ENCODE measurements at places on chromosomes 6 and 20.

DNA sequence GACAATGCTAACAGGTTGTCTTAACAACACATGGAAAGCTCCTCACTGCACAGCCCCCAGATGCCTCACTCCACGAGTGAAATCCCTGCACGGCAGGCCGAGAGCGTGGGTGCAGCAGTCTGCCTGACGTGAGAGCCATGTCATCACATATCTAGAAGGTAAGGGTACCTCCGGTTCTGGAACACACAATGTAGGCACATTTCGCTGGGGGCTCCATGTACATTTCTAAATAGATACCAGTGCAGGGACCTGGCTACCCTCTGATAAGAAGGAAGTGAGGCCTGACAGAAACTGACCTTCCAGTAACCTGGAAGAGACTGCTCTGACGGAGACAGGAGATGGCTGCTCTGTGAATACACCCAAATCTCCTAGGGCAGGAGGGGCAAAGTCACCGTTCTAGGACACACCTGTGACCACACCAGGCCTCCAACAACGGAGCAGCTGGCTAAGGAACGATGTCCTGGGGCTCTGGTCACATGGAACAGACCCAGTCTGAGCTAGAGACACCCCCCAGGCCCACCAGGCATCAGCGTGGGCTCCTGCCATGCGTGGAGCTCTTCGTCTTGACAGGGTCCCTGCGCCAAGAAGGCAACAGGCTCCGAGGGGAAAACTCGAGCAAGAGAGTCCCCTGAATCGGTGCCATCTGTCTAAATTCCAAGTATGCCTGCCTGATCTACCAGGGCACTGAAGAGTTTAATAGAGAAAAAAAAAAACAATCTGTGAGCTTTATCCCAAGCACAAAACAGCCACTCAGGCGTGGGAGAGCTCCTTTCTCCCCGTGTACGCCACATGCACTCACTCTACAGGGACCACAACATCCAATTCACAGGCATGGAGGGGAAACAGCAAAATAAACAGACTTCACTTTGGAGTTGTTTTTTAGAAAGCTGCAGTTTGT, 27.5 kb downstream of the RNASET2 start:
- DNase-seq = no peak

DNA sequence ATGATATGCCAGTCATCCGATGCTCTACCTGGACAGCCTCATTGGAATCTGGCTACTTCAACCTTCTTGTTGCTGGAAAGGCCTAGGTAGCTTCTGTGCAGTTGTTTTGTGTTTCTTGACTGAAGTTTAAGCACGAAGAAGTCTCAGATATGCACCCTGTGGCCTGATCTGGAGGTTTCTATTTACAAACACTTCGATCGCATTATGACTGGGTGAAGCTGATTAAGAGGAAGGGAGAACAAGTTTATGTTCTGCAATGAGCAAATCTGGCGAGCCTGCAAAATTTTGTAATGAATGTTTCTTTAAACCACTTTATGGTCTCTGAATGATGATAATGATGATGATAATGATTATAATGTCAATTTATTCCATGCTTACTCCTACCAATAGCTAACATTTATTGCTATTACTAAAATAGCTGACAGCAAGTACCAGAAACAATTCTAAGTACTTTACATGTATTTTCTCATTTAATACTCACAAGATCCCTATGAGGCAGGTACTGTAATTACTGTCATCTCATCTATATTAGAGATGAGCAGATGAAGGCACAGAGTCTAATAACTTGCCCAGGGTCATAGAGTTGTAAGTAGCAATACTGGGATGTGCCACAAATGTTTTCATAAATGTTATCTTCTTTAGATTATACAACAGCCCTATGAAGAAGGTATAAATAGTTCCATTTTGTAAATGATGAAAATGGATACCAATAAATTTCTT, 126.1 kb upstream of the UST start:
- no peak for DNase-seq

DNA sequence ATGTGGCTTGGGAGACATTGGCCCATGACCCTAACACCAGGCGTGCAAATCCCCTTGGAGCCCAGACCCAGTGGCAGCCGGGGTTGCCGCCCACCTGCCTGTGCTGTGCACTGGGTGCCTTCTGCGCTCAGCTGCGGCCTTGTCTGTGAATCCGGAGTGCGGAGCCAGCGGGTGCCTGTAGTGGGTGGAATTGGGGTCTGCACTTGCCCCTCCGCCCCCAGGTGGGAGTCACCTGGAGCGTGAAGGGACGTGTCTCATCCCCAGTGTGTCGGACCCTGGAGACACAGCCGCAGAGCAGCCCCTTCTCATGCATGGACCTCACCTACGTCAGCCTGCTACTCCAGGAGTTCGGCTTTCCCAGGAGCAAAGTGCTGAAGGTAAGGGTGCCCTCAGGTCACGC, 22.9 kb upstream of the PYGB start:
- DNase-seq = no peak

DNA sequence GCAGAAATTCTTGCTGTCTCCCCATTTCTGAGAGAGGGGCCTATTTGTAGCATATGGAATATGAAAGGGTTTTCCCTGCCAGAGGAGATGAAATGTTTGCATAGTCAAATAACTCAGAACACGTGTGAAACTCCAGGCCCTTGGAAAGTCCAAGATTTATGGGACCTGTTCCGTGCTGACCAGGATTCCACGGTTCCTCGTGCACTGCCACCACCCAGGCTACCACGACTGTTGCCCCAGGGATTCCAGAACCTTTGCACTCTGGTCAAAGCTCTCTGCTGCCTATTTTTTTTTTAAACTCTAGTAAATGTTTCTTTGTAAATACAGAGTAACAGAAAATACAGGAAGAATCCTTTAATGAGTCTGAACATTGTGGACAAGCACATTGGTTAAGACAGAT, 35.0 kb downstream of the MYLK4 start:
- no peak for DNase-seq

DNA sequence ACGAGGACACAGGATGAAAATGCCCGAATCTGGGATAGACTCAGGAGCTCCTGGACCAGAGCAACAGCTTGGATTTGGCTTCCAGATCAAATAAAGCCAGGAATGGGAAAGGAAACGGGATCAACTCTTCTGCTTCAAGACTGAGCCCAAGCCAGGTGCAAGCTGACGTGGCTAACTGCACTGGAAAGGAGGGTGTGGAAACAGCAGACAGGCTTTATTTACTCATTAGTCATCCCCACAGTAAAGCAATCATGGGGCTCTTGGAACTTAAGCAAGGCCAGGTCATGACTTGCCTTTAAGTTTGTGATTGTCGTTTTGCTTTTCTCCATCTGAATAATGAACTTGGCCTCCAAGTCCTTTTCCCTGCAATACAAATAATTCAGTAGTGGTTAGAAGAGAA, 45.2 kb downstream of the KIF16B start:
- DNase-seq = no peak

DNA sequence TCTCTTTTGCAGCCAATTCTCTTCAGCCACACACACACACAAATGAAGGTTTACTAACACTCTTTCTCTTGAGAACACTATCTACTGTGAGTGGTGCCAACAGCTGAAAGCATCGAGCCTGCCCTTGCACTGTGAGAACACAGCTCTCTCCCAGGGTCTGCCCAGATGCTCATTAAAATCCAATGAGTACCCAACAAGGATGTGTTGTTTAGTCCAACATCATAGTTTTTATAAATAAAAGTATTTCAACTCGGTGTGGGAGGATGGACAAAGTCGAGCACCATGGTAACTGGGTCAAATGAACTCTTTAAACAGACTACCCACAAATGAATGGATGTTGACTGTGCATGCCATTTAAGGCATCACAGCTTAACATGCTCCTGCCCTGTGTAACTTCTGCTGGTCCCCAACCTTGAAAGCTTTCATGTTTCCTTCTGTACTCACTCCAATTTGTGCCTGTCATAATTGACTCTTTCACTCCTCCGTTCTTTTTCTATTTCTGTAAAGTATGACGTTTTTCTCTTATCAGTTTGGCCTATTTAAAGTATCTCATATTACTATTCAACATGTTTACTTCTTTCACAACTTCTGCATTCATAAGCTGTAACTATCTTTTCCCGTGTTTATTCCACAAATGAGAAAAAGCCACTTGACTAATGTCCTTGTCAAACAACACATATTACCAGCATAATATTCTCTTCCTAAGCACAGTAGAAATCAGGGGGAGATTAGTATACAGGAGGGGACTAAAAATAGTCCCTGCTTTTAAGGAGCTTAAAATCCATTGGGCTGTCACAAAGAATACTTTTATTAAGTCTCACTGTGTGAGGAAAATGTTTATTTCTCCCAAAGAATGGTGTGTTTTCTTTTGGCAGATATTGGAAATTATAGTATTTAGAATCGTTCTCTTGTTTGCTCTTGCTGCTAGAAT, 215.4 kb downstream of the RFPL4B start:
- DNase-seq = peak; percentile 62
